Astrocyte (in vitro differentiated cells and primary cell): ENCODE measurements at places on chromosomes 1 and 21. TPM values are rescaled to one million over a fixed set of nuclear protein-coding genes. Genes with fewer than 3 reads are reported as not detected.

PPIH gene
- 23.5 and 28.5 TPM in 2 replicates for total RNA-seq

DNA sequence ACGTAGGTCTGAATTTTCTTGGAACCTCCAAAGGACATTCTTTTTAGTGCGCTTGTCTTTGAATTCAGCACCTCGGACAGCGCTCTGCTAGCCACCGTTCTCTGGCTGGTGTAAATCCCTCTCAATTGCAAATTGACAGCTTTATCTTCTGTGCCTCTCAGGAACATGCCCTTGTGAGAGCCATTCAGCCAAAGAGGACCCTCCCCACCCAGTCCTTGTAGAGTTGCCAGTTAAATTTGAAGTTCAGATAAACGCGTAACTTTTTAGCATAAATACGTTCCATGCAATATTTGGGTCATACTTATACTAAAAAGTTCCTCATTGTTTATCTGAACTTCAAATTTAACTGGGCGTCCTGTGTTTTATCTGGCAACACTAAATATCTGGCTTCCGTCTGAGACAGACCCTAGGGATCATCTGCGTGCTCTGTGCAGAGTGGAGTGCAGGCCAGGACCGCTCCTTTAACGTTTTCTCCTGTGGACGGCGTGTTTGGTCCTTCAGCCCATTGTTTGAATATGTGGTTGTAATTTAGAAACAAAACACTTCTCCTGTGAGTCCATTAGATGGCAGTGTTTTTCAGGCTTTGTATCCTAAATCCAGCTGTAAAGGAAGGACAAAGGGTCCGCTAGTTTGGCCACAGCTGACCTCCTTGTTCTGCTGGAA, 7.0 kb downstream of the KCNAB2 start:
- DNase-seq: peak; percentile 42

DNA sequence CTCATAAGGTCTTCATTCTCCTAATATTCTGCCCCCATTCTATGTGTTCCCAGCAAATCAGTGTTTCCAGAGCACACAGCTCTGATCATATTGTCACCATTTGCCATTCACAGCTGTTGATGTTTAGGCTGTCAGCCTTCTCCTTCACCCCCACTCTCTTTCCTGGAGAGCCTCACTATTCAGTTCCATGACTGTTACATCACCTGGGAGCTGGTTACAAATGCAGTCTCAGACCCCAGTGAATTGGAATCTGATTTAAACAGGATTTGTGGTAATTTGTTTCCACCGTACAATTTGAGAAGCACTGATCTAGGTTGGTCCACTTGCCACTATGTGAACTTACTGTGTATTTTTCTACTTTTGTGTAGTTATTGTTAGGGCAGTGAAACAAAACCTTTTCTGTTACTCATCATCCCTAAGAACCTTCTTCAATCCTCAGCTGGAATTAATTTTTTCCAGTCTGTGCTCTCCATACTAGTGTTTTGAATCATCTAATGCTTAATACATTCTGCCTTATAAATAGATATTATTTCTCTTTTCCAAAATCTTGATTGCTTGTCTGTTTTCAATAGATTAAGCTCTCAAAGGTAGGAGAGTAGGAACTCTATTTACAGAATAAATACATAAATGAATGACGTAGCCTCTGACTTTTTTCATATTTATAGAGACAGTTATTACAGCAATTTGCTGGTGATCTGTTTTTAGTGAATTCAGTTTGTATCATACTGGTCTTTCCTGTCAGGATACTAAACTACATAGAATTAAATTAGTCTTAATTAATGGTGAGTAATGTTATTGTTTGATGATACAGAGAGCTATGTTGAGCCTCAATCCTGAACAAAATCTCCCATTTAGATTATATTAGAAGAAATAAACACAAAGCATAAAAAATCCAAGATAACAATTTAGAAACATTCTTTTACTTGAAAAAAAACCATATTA, 8.1 kb downstream of the SNX7 start:
- DNase-seq: peak; percentile 73

GRCh38 chr1:156839426-156840109, 19.3 kb downstream of the INSRR start:
- DNase-seq: no peak
